Posterior vena cava (tissue), 2 donors: ENCODE measurements at places on chromosomes 6 and 20.

GRCh38 chr6:36829919-36830544 lies 9.2 kb downstream of the CPNE5 start:
- peak; percentile 88 for DNase-seq

DNA sequence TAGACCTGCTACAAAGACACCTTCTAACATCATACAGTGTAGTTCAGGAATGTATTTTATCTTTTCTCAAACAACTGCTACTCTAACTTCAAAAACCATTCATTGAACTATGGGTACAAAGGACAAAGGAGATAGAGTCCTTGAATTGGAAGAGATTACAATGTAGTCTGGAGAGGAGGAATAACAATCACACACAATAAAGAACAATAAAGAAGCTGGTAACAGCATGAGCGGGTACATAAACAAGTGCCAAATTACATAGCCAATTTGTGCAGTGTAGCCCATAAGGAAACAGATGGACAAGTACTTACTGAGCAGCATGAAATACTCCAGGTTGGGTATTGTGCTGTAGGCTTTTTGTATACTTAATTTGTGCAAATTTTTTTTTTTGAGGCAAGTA lies 44.3 kb downstream of the OSTM1 start:
- no peak for DNase-seq

DNA sequence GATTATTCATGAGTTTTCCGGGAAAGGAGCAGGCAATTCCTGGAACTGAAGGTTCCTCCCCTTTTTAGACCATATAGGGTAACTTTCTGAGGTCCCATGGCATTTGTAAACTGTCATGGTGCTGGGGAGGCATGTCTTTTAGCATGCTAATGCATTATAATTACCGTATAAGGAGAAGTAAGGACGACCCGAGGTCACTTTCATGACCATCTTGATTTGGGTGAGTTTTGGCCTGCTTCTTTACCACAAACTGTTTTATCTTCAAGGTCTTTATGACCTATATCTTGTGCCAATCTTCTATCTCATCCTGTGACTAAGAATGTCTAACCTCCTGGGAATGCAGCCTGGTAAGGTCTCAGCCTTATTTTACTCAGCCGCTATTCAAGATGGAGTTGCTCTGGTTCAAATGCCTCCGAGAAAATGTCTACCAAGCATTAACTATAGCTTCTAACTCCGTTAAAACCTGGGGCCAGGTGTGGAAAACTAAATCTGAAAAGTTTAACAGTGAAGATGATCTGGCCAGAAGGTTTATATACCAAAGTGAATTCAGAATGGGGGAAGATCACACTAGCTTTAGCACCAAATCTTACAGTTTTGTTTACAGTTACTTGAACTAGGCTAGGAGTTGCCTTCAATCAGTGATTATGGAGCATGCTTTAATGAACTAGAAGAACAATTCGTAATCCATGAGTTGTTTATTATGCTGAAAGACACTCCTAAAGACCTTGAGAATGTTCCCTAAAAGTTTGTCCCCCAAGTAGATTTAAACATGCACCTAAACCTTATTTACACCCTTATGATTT lies 80.0 kb upstream of the TOP1 start:
- no peak for DNase-seq

DNA sequence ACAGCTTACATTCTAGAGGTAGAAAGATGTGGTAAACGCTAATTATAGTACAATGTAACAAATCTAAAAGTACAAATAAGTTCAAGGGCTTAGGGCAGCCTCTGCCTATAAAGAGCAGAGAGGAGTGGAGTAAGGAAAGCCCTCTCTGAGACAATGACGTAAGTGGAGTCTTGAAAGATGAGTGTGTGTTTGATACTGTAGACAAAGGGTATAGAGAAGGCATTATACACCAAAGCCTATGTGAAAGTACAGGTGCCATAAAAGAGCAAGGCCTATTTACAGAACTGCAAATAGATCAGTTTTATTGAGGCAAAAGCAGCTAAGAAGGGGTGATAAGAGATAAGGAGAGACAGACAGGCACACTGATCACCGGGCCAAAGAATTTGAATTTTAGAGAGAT lies 10.9 kb downstream of the GOPC start:
- no peak for DNase-seq

DNA sequence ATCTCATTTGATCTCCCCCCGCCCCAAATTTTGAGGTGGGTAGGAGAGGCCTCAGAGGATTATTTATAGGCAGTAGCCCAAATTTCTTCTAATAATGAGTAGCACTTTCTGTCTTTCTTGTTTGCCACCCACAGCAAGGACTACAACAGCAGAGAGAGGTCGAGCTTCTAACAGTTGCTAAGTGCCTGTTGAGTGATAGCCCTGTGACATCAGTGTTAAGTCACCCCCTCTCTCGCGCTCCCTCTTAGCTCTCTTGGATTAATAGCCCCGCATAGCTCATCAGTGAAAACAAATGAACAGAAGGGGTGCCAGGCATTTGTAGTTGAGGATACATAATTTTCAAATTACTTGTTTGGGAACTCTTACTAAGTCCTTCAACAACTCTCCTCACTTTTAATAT lies 3.5 kb downstream of the ANKRD60 start:
- DNase-seq: no peak

DNA sequence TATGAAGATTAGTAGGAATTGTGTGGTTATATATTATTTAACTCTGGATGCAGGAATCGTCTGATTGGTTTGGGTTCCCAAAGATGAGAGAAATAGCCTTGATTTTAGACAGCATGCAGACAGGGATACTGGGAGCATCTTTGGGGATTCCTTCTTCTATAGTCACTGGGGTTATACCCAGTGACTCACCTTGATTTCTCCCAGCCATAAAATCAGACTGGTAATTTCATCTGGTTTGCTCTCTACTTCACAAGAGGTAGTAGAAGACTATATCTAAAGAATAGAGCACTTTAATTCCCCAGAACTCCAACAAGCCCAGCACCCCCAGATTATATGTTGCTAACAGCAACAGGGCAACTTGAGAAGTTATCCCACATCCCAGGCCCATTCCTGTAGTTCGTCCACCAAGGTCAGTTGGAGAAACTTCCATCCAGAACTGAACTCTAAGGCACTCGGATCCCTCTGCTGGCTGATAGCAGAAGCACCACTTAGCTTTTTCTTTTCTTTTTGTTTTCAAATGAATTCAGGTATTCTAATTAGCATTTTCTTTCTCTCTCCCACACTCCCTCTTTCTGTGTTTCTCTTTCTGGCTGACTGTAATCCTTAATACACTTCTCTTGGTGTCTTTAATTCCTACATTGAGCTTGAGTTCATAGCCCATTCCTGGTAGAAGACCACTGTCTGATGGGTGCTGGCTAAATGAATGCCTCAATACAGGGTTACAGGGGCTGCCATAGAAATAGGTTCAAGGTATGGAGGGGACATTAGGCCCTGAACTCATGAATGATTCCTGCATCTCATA lies 20.4 kb upstream of the EFHC1 start:
- DNase-seq: no peak

DNA sequence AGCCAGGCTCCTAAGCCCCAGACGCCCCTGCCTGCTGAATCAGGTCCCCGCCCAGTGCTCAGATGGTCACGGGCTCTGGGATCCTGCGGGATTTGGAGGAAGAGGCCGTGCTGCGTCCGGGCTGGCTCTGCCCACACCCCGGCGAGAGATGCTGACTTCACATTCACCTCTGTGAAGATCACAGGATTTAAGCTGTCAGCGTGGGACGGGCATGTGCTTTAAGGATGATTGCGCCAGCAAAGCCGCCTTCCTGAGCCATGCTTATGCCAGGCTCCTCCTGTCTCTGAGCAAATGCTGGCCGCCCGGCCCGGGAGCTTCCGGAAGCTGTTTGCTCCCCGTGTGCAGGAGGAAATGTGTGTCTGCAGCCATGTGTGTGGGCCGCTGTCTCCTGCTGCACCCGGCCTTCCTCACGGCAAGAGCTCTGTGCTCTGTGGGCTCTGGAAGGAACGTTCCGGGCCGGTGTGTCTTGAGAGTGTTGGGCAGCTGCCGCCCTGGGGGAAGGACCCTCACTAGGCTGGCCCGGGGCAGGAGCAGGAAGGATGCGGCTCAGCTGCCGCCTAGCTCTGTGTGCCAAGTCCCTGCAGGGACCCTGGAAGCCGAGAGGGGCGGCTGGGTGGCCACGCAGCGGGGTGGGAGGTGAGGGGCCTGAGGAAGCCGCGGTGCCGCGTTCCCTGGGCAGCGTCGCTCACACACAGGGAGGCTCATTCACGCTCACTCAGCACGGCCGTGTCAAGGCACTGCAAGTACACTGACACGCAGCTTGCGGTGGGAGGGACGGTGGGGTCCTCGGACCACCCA lies 19.0 kb upstream of the BHLHE23 start:
- peak; percentile 80 for DNase-seq

- DNase-seq: peak; percentile 50
These were observed 2.2 kb upstream of the SDCBP2 start for GRCh38 chr20:1331101-1331500.
